ENCODE measurements at places on chromosomes 16 and 17. TPM values are rescaled to one million over a fixed set of nuclear protein-coding genes. Genes with fewer than 3 reads are reported as not detected.

Gene HYDIN
- total RNA-seq, result 0.89 TPM

Gene HS3ST3A1
- 1.3 TPM for total RNA-seq

Gene LGALS9B
- total RNA-seq, result not detected

Gene HSF4
- 62.9 TPM for total RNA-seq

Gene SPAG5
- 1.1 TPM for total RNA-seq

Gene MFSD6L
- total RNA-seq, result 0.11 TPM

Gene FBXO39
- total RNA-seq, result 0.13 TPM

Measured in Right ventricle myocardium superior (tissue), 1 donor.